ENCODE measurements at places on chromosomes 12 and 14. TPM values are rescaled to one million over a fixed set of nuclear protein-coding genes. Genes with fewer than 3 reads are reported as not detected.

DNA sequence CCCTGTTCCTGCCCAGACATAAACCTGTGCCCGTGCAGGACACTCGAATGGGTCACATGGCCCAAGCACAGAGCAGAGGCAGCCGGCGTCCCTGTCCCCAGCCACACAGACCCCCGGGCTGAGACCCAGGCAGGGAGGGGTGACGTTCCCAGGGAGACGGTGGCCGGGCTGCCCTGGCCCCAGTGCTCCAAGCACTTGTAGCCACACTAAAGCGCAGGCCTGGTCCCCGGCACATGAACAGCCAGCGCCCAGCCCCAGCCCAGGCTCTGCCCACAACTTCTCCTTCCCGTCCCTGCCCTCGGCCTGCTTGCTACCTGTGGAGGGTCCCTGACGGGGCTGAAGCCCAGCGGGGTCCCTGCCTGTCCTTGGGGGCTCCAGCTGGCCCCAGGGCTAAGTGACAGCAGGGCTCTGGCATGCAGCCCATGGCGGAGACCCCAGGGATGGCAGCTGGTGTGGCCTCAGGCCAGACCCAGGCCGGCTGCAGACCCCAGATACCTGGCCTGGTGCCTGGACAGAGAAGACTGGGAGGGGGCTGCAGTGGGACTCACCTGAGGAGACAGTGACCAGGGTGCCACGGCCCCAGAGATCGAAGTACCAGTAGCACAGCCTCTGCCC, 338.4 kb downstream of the TMEM121 start:
- no peak for DNase-seq

- DNase-seq: no peak
Measured at GRCh38 chr14:38199076-38199475, 8.6 kb upstream of the SSTR1 start.

DNA sequence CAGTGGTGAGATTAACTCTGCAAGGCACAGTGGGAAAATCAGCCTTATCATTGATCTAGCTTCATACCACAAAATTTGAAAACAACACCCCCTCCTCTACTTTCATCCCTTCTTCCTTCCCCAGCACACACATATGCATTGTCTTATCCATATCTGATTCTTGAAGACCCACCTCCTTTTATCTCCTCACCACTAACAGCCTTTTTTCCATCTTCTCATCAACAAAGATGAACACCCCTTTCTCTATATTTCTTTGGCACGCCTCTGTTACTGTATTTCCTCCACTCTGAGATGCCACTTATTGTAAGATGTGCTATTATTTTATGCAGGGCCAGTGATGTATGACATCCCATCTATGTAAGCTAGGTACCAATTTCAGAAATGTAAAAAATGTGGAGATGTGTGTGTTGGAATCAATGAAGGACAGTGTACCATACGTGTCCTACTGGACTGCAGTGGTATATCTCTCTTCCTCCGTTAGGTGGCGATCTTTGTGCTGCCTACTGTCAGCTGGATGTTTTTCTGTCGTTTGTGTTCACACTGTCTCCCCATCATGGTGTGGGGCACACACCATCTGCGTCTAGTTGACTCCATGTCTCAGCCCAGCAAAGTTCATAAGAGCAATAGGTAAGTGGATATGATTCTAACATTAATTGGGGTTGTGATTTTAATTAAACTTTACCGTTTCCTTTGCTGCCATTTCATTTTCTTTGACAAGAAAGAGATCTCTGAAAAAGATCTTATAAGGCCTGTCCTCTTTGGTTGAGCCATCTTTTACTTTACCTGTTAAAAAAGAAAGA, 24.0 kb downstream of the CCDC38 start:
- DNase-seq: peak; percentile 69

- DNase-seq: no peak
Measured at GRCh38 chr12:3805077-3805476, 52.2 kb upstream of the CRACR2A start.

- DNase-seq: no peak
Measured at GRCh38 chr14:101404426-101405170, 156.7 kb upstream of the DIO3 start.

- no peak for DNase-seq
Measured at GRCh38 chr14:90851327-90852036, 35.3 kb upstream of the TTC7B start.

TIMELESS gene
- 1.7 TPM for total RNA-seq

GRCh38 chr14:103333754-103334643, at the start of gene EIF5:
TSS of gene EIF5 (plus strand) at chr14:103334237. CDS start at chr14:103335861, 1,624 bp downstream.
- peak; percentile 99 for DNase-seq

DNA sequence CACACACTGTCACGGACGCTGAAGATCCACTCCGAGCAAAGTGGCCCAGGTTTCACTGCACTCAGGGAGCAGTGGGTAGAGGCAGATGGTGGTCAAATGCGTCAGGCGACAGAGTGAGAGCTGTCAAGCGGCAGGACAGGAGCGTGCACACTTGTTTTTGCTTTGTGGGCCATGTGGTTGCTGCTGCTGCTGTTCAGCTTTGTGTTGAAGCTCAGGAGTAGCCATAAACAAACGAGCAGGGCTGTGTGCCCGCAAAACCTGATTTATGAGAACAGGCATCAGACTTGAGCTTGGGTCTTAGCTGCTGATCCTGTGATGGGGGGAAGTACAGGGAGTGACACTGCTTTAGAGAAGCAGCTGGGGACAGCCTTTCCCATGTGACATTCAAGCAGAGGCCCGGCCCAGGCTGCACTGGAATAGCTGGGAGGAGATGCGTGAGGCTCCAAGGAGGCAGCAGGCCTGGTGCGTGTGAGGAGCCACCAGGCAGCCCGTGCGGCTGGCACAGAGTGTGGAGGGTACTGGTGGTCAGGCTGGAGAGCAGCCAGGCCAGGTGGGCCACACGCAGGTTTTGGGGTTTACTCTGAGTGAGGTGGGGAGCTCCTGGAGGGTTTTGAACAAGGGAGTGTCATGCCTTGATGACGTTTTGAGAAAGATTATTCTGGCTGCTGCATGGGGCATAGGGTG, 31.1 kb upstream of the ASPG start:
- no peak for DNase-seq

- no peak for DNase-seq
Measured at GRCh38 chr12:59452259-59452658, 143.6 kb upstream of the SLC16A7 start.

SLCO1C1 gene
- not detected for total RNA-seq

DNA sequence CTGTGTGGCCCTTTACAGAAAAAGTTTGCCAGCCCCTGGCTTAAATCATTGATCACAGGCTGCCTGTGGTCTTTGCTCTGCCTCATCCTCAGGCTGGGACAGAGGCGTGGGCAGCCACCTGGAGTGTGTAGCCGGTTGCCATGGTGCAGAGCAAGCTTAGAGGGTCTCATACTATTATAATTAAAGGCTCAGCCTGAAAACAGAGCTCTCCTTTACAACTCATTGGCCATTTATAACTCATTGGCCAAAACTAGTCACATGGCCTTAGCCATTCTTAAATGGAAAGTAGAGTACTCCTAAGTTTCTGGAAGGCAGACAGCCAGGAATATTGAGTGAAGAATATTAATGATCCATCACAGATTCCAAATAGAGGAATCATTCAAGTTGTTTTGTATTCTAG, 3.0 kb downstream of the HSP90B1 start:
- DNase-seq: no peak

- peak; percentile 27 for DNase-seq
Measured at GRCh38 chr12:89494411-89495231, 30.0 kb downstream of the GALNT4 start.

Data from CD8-positive, alpha-beta T cell (primary cell).